ENCODE measurements at places on chromosomes 2 and 18.

DNA sequence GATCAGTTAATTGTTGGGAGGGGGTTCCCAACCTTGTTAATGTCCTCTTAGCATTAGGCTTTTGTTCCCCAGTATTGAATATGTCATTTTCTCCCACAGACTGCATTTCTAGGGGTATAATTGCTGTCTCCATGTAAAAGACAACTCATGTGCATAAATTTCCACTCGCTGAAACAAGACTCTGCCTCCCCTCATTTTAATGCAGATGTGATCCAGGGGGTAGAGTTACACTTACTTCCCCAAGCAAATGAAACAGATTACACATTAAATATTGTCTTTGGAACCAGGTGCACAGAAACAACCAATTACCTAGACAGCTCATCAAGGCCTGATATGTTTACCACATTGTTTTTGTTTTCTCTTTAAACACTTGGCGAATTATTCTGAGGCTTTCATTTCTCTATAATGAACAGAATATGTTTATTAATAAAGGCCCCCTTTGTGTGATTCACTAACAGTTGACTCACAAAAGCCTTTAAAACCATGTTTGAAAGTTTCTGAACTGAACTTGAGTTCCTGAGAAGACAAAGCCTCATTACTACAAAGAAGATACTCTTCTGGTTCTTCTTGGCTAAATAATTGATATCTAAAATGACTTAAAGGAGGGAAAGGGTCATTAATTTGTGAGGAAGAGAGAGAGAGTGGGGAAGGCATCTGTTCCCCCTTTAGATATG lies 15.0 kb upstream of the ACVR1 start:
- DNase-seq: no peak

- DNase-seq: peak; percentile 59
Observed at GRCh38 chr2:207143215-207144172, 22.3 kb downstream of the KLF7 start.

DNA sequence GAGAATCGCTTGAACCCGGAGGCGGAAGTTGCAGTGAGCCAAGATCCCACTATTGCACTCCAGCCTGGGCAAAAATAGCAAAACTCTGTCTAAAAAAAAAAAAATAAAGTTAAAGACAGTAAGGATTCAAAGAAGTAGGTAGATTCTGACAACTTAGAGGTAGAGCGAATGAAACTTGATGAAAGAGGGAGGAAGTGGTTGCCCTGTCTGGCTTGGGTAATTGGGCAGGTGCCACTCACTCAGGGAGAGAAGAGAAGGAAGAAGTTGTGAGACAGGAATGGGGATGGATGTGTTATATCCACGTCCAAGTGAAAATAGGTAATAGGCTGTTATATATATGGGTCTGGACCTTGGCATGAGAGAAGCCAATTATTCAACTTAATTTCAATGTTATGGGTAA lies 26.3 kb downstream of the NDC80 start:
- DNase-seq: no peak

DNA sequence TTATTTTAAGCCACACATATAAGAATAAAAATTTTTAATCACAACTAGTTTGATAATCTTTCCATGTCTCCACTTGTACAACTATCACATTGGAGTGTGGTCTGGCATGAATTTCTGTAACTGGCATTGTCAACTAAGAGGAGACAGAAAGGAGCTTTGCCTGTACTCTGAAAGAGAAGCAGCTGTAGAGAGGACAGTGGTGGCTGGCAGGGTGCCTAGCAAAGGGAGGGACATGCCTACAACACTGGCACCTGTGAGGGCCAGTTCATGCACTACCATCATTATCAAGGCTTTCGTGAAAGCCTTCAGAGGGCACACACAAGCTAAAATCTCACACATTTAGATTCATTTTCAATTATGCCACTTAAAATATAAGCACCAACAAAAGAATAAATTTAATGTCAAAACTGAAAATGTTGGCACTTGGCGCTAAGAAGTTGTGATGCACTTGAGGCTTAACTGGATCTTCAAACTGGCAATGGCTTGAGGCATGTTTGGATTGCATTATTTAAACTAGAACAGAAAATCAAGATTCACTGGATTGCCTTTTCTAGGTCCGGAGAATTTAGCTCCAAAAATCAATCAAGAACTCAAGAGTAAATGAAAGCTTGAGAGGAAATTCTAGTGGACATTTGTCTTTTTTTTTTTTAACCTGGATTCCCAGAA lies 238.6 kb downstream of the ZNF385B start:
- no peak for DNase-seq

All from left lobe of liver (tissue), 2 donors.